ENCODE measurements at places on chromosomes 12 and 14.

DNA sequence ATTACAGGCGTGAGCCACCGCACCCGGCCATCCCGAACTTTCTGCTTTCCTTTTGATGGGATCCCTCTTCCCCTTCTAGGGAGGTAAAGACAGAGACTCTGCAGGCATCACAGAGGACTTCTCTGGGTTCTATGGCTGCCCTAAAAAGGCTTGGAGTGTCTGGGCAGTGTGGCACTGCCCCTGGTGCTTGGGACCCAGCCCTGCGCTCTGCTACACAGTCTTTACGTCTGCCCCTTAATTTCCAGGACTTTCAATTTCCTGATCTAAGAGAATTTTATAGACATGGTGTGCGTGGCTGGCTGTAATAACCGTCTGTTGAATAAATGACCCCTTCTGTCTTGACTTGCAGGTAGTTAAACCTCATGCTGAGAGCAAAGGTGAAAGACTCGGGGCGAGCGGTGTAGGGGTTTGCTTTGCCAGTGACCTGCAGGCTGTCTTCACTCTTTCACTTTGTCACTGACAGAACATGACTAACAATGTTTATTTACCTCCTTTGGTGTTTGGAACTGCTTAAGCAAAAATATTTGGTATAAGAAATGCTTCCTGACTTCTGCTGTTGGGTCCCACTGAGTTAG is 110.9 kb upstream of the MAP1LC3B2 start:
- DNase-seq, result no peak

DNA sequence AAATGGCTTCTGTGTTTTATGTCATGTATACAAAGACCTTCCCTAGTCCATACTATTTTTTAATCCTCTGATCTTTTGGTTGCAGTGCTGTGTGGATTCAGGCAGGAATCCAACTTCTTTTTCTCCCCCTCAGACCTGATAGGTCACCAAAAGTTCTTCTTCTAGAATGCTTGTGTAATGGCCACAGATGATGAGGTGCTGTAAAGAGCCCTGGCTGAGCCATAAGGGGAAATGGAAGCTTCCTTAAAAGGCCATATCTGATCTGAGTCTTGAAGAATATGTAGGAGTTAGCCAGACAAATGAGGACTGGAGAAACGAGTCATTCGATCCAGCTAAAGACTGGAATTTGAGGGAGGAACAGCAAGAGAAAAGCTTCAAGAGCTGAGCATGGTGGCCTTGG is 353.9 kb downstream of the PCNX1 start:
- DNase-seq, result no peak

DNA sequence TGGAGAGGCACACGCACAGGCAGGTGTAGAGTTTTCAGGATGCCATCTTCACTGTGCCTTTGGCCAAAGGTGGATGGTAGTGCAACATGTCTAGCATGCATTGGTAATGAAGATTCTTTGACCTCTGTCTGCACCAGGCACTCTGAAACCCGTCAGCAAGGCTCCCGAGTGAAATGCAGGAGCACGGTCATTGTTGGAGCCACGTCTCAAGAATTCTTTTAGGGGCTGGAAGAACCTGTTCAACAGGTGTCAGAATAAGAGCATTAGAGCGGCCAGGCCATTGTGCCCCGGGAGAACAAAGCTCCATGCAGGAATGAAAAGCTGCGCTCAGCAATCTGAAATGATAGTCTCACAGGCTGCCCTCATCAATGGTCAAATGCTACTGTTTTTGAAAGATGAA is 40.2 kb upstream of the DICER1 start:
- no peak for DNase-seq

DNA sequence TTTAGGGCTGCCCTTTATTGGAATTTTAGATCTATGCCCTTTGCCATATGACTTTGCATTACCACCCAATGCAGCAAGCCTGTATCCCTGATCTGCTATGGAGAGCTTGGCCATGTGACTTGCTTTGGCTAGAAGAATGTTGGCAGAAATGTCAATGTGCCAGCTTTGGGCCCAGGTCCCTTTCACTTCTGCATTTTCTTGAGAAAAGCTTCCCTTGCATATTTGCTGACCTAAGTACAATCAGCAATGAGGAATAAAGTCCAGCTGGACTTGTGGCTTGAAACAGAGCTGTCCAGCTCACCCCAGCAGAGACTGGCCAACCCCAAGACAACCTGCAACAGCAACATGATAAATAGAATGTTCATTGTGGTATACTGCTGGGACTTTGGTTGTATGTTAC is 135.9 kb downstream of the PAH start:
- DNase-seq, result no peak

DNA sequence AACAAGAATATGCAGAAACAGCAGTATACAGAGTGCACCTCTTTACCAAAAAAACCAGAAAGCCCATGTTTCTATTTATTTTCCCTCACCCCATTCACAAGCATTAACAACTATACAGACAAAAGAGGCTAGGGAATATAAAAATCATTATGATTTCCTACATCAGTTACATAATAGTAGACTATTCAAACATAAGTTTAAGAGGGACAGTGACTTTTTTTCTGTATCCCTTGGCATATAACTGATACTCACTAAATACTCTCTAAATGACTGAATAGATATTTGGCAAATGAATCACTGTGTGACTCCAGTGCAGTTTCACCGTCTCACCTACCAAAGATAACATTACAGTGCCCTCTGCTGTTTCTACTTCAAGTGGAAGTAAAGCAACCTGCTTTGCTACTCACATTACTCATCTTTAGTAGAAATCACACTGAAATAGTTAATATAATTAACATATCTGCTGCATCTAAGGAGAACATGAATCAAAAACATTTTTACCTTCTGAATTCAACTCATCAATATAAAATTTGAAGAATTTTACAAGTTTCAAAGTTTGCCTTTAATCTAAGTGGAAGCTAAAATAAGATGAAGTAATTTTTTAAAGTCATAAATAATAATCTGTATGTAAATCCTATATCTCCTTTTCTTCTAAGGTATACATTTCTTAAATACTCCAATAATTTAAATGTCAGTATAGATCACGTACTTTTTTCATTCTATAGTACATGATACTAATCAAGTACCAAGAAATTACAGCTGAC is 103.8 kb downstream of the OSBPL8 start:
- DNase-seq, result no peak

DNA sequence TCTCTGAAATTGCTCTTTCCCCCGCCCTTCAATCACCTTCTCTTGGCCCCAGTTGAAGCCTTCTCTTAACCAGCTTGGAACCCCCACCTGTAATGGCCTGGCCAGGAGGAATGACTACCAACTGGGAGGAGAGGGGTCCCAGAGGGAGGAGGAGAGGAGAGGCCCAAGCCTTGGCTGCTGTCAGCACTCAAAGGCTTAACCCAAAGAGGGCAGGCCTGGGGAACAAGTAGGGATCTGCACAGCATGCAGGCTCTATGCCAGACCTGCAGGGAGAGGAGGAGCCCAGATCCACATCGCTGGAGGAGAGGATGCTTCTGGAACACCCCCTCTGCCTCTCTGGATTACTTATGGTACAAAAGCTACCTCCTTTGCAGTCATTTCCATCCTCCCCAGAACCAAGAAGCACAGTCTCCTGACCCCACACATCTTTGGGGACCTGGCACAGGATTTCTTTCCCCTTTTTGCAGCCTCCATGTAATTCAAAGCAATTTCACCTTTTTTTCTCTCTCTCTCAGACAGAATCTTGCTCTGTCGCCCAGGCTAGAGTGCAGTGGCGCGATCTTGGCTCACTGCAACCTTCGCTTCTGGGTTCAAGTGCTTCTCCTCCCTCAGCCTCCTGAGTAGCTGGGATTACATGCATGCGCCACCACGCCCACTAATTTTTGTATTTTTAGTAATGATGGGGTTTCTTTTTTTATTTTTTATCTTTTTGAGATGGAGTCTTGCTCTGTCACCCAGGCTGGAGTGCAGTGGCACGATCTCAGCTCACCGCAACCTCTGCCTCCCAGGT is 6.2 kb downstream of the RARG start:
- DNase-seq, result no peak

DNA sequence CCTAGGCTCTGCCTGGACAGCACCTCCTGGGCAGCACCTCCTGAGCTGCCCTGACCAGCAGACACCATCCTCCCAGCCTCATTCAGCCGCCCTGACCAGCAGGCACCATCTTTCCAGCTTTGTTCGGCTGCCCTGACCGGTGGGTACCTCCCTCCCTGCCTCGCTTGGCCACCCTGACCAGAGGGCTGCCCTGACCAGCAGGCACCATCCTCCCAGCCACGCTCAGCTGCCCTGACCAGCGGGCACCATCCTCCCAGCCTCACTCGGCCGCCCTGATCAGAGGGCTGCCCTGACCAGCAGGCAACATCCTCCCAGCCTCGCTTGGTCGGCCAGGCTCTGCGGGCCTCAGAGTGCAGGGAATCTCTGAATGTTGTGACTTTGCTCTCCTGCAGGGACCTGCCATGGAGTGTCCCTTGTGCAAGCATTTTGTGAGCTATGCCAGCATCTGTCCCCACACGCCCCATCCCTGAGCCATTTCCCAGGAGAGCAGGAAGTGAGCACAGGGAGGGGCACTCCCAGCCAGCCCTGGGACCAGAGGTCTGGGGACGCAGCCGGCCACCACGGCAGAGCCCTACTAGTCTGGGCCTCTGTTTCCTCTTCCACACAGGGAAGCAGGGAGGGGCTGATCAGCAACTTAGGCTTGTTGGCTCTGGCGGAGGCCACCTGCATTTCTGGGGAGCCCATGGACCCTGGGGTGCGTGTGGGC is 265.5 kb downstream of the SEC23A start:
- no peak for DNase-seq

DNA sequence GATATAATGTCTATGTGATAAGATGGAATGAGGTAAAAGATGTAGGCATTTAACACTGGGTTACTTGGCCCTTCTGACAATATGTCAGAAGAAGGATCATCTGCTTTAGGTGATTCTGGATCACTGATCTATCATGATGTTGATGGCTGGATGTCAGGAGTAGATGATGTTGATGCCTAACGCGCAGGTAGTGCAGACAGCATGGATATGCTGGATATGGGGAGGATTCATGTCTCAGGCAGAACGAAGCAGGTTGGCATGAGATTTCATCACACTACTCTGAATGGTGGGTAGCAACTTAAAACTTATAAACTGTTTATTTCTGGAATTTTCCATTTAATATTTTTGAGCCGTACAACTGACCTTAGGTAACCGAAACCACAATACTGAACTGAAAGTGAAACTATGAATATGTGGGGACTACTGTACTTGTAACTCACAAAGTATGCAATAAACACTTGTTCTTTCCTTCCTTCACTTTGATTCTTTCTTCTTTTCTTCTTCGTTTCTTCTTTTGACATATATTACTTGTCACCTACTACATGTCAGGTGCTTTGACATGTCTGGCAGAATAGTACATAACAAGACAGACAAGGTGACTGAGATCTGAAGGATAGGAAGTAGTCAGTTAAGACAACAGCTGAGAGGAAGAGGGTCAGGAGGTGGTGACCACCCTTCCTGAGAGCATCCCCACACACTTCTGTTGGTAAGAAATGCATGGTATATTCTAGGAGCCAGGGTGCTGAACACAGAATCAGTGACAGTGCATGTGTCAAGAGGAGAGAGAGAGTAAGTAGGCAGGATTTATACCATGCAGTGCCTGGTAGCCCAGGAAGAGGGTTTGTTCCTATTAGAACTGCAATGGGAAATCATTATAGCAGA is 238.8 kb downstream of the PPFIA2 start:
- no peak for DNase-seq

GRCh38 chr12:57367121-57367520 is 63.7 kb downstream of the R3HDM2 start:
- no peak for DNase-seq

Measured in upper lobe of left lung (tissue), 6 donors.